ENCODE measurements at places on chromosomes 4 and X.

- no peak for DNase-seq
Observed at GRCh38 chr4:183860731-183861130, 44.4 kb upstream of the STOX2 start.

GRCh38 chr4:1402021-1402515, 4.2 kb downstream of the NKX1-1 start:
- DNase-seq: no peak

- DNase-seq: no peak
Observed at GRCh38 chr4:186999686-187000085, 276.0 kb upstream of the FAT1 start.

DNA sequence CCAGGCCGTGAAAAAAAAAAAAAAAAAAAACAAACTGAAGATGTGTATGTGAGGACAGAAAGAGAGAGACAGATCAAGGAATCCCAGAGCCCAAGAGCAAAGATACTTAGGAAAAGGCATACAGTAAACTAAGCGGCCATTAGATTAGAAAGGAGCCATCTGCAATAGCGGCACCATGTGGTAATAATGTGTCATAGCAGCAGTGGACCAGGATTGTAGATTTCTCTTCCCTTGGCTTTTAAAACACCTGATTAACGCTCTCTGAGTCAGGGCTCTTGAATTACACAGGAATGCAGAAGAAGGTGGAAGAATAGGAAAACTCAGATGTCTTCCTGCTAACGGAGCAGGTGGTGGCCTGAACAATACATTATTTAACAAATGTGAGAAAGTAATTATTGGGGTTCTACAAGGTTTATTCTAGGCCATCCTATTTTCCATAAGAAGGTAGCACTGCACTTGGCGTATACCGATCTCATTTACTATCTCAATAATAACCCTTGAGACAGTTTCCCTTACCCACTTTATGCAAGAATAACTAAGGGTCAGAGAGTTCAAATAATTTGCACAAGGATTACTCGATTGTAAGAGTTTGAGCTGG, 182.7 kb downstream of the KCNIP4 start:
- no peak for DNase-seq

DNA sequence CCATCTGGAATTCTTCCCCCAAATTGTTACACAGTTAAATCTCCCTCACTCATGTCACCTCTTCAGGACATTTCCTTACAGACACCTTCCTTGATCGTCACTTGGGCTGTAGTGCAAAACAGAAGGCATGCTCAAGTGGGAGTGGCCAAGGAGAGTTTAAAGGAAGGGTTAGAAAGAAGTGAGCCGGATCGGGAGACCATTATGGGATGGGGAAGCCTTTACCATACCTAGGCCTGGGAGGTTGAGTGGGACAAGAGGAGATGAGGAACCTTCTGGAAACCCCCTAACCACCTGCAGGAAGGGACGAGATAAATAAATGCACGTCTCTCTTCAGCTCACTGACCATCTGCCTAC, 102.7 kb downstream of the UCHL1 start:
- no peak for DNase-seq

- no peak for DNase-seq
Observed at GRCh38 chrX:151828439-151829080, 84.1 kb upstream of the MAGEA4 start.

DNA sequence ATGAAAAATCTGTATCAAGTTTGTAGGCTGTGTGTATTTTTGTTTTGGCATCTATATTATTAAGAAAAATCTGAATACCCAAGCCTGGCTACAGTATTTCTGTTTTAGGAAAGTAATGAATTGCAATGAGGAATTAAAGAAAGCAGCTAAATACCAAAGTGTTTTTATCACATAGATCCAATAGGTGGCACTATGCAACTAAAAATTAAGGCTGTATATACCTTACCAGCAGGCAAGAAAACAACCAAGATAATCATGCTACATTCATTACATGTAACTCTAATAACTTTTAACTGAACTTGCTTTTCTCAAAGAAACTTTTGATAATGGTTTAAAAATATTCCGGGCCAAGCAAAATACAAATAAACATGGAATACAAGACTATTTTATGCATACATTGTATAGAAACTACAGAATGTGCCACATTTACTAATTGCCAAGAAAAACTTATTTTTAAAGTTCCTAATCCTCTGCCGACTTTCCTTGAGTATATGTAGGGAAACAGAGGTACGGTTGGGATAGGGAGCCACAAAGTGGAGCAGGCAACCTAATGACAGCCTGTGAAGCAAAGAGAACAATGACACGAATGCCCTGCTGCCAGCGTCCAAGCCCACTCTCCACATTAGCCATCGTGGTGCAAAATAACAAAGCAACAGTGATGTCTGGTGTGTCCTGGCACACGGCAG, 63.7 kb downstream of the SEC24D start:
- peak; percentile 62 for DNase-seq

GRCh38 chrX:460823-461640, 74.3 kb upstream of the PPP2R3B start:
- no peak for DNase-seq

GRCh38 chr4:7571701-7572100, 137.0 kb upstream of the PSAPL1 start:
- no peak for DNase-seq

DNA sequence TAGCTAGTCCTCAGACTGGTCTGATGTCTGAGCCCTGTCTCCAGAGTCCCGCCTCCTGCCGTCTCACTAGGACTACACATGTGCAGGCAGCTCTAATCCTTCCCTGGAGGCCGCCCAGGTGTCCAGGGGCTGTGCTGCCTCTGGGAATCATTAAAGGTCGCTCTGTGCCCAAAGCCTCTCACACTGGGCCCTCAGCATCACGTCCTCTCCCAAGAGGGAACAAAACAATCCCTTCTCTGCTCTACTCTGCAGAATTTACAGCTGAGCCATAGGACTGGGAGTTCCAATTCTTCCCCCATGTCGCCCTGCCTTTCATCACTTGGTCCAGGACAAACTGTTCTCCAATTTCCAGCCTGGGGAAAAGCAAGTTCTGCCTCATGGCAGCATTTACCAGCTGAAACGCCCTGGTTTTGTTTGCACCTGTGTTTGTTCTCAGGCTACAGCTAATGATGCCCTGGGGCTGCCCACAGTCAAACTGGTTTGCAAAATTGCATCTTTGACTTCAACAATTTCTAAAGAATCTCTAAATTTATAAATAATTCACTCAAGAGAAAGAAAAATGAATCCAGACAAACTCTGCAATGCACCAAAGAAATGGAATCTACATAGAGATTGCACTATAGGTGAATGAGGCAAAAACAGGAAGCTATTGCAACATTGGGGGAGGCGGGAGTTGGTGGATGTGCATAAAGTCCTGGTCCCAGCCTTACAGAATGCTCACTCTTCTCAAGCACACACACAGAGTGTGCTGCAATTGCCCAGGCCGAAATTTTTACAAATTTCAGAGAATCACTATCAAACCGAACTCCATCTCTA, 7.2 kb upstream of the MRFAP1 start:
- no peak for DNase-seq

- DNase-seq: no peak
Observed at GRCh38 chrX:96707804-96708203, 23.2 kb downstream of the DIAPH2 start.

- DNase-seq: no peak
Observed at GRCh38 chr4:82217986-82218715, 155.6 kb downstream of the HNRNPD start.

DNA sequence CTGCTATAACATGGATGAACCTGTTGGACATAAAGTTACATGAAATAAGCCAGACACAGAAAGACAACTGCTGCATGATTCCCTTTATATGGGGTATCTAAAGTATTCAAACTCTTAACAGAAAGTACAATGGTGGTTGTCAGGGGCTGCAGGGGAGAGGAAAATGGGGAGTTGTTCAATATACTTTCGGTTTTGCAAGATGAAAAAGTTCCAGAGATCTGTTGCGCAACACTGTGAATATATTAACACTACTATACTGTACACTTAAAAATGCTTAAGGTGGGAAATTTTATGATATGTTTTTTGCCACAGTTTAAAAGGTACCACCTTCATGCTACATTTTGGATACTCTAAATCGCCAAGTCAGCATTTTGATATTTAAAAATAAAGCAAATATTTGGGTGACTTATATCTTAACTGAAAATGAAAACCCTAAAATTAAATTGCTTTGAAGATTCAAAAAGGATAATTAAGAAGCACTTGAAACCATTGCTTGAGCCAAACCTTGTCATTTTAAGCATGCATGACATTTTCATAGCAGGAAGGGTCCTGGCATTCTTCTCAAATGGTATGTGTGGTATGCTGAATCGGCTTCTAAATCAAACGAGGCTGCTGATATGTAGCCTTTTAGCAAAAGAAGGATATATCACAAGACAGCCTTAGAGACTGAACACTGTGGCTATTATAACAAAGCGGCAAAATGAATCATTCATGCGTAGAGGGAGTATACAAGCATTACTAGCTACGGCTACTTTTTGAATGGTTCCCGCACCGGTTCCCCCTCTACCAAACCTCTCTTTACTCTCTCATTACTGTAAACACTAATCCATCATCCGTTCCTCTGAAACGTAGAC, 607.1 kb upstream of the DIPK2B start:
- DNase-seq: no peak

DNA sequence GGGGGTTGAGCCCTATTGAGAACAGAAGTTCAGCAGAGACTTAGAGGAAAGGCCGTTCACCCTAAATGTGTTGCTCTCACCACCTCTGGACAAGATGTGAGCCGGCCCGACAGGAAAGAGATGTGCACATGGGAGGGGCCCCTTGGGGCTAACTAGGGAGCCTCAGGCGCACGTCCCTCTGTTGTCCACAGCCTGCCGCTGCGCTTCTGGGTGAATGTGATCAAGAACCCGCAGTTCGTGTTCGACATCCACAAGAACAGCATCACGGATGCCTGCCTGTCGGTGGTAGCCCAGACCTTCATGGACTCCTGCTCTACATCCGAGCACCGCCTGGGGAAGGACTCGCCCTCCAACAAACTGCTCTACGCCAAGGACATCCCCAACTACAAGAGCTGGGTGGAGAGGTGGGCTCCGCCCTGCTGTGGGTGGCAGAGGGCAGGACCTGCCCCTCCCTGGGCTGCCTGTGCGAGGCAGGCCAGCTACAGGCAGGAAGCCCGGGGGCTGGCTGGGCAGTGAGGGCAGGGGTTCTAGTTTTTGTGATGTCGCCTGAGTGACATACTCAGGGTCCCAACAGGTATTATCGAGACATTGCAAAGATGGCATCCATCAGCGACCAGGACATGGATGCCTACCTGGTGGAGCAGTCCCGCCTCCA, 8.0 kb downstream of the LAGE3 start:
- DNase-seq: no peak

GRCh38 chr4:89398146-89398545, 90.5 kb upstream of the GPRIN3 start:
- no peak for DNase-seq

DNA sequence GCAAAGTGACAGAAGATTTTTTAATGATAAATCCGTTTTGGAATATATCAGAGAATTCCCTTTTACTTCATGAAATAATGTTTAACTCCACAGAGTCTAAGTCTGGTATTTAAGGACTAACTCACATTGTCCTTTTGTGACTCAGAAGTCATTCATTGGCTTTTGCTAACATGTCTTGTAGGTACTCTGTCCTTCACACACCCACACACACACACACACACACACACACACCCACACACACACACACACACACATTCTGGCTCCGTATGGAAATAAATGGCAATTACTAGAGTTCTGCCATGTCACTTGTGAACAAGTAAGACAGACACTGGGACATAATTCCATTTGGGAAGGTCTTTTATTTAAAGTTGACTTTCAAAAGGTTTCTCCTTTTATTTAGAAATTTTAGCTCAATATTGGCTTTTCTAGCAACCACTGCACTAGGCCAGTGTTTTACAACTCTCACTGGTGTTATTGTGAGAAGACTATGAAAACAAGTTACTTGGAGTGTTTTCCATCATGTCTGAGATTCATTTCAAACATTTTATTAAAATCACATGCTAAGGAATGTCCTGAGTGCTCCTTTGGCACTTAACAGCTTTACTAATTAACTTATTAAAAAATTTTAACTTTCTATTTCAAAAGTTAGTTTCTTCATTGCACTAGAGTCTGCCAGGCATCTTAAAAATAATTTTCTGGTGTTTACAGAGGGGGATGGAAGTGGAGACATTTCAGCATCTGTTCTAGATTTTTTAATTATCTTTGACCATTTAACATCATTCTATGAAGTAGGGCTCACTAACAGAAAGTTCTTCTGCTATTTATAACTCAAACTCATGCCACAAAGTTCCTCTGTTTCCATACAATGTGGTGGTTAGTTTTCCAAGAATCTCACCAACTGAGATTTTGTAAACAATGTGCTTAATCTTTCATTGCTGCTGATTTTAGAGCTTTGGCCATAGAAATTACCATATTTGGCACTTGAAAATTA, 240.3 kb upstream of the GPC4 start:
- DNase-seq: no peak

GRCh38 chr4:2263926-2264321, 2.0 kb upstream of the MXD4 start:
- no peak for DNase-seq

GRCh38 chr4:8610858-8611616, 18.5 kb downstream of the CPZ start:
- no peak for DNase-seq

GRCh38 chr4:147029296-147029695, 83.6 kb upstream of the TTC29 start:
- no peak for DNase-seq

- DNase-seq: no peak
Observed at GRCh38 chr4:22179124-22179874, 230.7 kb upstream of the KCNIP4 start.

GRCh38 chr4:185404031-185404430, 7.4 kb downstream of the ANKRD37 start:
- no peak for DNase-seq

- DNase-seq: no peak
Observed at GRCh38 chr4:122050841-122051240, 99.0 kb upstream of the TRPC3 start.
